Activated T-cell treated with anti-CD3 and anti-CD28 coated beads, Interleukin-2, amount 50 U/mL, for 4 hours (primary cell): ENCODE measurements at places on chromosomes 16 and 17. TPM values are rescaled to one million over a fixed set of nuclear protein-coding genes. Genes with fewer than 3 reads are reported as not detected.

DNA sequence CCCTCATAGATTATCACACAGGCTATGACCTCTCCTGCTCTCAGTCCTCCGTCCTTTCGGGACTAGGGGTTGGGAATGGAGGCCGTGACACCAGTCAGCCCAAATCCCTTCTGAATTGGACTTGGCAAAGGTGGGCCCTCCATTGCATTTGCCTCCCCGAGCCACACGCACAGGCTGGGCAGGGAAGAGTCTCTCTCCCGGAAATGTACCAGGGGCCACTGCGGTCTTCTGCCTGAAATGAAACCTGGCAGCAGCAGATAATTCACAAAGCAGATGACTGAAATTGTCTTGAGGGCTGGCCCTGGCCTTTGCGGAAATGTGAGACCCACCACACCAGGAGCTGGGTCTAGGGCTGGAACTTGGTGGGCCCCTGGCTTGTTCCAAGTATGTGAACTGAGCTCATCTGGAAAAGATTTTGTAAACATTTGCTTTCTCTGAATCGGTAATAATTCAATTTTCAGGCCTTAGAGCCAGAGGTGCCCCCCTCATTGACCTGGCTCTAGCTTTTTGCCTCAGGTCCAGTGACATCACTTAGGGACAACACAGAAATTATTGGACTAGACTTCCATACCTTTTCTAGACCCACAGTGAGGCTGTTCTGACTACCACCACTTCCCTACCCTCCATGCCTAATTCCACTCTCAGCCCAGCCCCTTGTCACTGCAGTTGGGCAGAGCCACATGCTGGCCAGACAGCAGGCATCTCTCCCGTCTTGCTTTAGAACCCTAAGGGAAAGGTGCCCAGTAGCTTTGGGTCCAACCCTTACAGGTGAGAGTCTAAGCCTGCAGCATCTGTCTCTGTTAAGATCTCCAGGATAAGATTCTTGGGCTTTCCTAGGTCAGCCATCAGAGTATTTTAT is 75.2 kb downstream of the CCDC182 start:
- DNase-seq: no peak

DNA sequence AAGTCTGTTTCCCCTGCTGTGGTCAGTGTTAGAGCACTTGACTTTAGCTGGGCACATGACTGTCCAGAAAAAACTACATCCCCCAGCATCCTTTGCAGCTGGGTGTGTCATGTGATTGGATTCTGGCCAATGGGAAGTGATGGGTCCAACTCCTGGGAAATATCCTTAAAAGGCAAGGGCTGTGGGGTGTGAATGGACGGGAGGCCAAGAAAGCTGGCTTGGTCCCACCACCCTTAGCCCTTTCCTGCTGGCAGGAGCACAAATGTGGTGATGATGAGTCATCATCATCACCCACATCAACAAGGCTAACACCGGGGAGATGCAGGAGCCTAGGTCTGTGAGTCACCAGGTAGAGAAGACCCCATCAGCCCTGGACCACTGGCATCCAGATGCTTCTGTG is 341.7 kb downstream of the C16orf95 start:
- no peak for DNase-seq

DNA sequence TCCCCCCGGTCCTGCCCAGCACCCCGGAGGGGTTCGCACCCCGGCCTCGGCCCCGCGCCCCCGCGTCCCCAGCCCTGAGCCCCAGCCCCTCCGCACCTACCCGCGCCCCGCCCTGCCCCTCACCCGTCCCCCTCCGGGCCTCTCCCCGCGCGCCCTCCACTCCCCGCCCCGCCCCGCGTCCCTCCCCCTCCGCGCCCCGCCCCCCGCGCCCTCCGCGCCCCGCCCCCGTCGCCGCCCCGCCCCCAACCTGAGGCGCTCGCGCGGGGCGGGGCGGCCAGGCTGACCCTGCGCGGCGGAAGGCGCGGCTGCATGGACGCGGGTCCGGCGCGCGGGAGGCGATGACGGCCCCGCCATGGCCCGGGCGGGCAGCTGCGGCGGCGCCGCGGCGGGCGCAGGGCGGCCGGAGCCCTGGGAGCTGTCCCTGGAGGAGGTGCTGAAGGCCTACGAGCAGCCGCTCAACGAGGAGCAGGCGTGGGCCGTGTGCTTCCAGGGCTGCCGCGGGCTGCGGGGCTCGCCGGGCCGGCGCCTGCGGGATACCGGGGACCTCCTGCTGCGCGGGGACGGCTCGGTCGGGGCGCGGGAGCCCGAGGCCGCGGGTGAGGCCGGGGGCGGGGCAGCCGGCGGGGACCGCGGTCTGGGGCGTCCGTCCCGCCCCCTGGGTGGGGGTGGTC is at the start of gene SPIRE2:
Gene SPIRE2, plus strand, starts transcription at position 277 of the 671 bp plus-strand sequence. Its CDS starts 76 bp downstream, at position 353.
- peak; percentile 52 for DNase-seq

DNA sequence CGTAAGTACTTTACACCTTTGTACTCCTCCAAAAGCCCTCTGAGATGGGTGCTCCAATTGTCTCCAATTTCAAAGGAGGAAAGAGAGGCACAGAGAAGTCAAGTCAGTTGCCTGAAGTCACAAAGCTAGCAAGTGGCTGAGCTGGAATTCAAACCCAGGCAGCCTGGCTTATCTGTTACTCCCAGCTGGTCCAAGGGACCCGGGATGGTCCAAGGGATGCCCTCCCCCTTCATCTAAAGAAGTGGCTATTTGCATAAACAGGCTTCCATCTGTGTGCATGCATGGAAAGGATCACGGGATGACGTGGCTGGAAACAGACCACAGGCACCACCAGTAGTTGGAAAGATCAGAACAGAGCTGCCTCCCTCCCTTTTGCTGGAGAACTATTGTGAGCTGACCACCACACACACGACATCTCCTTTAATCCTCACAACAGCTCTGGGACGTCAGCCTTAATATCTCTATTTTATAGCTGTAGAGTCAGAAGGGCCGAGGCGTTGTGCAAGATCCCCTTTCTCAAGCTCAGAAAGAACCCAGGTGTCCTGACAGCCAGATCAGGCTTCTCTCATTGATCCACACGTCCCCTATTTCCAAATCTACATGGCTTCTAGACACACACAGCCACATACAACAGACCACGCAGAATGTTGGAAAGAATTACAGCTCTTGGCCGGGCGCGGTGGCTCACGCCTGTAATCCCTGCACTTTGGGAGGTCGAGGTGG is 10.9 kb upstream of the COL1A1 start:
- no peak for DNase-seq

DNA sequence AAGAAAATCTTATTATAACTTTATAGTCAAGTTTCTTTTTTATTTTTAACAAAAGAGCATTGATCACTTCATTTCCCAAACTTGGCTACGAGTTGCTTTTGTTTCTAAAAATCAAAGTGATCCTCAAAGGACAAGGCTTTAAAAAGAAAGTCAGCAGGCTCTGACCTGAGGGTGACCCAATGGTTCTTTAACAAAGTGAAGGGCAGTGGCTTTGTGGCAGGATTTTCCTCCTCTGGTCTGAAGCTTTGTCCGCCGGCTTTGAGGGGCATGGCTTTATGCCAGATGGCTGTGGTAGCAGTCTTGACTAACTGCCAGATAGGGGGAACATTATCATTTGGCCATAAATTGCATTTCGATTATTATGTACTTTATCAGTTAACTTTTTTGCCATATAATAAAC is 28.5 kb downstream of the IQCK start:
- DNase-seq: no peak

DNA sequence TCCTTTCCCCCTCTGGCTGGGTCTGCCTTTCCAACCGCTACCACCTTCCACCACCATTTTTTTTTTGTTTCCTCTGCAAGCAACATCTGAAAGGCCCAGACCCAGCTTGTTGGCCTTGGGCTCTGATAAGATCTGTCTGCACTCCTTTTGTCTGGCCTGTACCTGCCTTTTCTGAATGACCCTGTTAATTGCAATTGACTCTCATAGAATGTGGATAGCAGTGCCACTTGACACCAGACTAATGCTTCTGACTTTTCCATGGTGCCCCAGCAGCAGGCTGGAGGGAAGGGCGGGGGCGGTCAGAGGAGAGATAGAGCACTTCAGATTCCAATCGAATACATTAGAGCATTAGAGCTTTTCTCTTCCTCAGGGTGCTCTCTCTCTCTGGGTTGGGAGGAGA is 538.9 kb downstream of the WWOX start:
- DNase-seq: no peak

- DNase-seq: no peak
These were observed 254.7 kb upstream of the CDH11 start for GRCh38 chr16:65376601-65377000.

SLC12A3 gene
- total RNA-seq: not detected

SPATA22 gene
- total RNA-seq: not detected

GRAP gene
- 6.8 TPM for total RNA-seq

- DNase-seq: no peak
These were observed 52.3 kb upstream of the ARL6IP1 start for GRCh38 chr16:18853694-18854093.

GCGR gene
- total RNA-seq: not detected

OR4D1 gene
- total RNA-seq: 0.33 TPM

GRCh38 chr17:66548158-66548557 is 245.7 kb downstream of the PRKCA start:
- DNase-seq: peak; percentile 38

ZNF207 gene
- 222 TPM for total RNA-seq

DNA sequence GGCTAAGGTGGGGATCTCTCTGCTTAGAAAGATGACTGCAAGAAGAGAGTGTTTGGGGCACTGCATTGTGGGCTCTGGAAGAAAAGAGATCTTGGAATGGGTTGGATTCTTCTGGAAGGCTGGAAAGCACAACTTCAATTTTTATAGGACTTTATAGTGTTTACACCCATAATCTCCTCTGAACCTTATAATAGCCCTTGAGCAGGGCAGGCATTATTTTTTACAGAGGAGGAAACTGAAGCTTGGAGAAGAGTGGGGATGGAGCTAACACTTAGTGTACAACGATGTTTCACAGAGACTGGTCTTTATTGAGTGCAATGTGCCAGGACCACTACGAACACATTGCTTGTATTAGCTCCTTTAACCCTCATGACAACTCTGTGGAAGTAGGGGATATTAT is 10.4 kb downstream of the TNS4 start:
- DNase-seq: no peak

PPL gene
- total RNA-seq: 0.08 TPM

CSH1 gene
- total RNA-seq: not detected

- no peak for DNase-seq
These were observed 34.1 kb downstream of the ABAT start for GRCh38 chr16:8708536-8708935.

DNA sequence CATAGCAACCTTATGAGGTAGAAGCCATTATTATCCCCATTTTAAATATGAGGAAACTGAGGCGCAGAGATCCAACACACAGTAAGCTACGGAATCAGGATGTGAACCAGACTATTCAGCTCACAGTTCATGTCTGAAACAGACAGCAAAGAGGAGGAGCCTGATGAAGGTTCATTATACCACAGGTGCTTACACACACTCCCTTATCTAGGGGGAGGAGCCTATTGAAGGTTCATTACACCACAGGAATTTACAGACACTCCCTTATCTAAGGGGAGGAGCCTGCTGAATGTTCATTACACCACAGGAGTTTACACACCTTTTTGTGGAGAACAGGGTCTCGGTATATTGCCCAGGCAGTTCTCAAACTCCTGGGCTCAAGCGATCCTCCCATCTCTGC is 21.9 kb downstream of the C16orf95 start:
- no peak for DNase-seq

TMC5 gene
- not detected for total RNA-seq

GRCh38 chr16:68754084-68754792 is 17.1 kb downstream of the CDH1 start:
- no peak for DNase-seq

DNA sequence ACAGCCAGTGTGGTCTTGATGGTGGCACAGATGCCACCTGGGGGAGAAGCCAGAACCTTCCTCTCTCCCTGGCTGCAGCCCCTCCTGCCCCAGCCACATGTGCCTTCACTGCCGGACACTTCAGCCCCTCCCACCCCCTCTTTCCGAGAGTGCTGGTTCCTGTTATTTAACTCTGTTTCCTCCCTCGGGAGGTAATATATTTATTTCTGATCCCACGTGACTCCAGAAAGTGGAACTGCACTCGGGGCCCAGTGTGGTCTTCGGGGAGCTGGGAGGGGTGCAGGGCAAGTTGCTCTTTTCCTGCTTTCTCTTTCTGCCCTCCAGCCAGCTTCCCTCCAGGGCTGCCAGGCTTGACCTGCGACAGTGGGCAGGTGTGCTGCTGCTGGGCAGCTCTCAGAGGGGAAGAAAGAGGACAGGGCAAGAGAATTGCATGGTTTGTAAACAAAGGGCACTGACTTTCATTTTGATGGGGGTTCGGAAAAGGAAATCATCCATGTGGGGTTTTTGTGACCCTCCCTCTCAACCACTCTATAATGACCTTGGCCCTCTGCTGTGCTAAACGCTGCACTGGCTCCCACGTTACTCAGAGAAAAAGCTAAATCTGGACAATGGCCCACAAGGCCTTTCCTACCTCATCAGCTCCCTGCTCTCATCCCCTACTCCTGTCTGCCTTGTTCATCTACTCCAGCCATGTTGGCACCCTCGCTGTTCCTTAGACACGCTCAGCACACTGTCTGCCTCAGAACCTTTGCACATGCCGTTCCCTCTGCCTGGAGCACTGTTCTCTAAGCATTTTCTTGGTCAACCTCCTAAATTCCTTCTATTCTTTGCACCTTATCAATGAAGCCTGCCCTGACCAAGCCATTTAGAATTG is 8.2 kb upstream of the CIITA start:
- no peak for DNase-seq

KLHL10 gene
- not detected for total RNA-seq

DNA sequence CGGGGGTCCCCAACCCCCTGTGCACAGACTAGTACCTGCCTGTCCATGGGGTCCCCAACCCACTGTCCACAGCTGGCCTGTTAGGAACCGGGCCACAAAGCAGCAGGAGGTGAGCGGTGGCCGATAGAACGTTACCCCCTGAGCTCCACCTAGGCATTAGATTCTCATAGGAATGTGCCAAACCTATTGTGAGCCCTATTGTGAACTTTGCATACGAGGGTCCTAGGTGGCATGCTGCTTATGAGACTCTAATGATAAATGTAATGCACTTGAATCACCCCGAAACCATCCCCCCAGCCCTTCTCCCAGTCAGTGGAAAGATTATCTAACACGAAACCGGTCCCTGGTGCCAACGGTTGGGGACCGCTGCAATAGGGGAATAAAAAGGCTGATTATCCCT is 1.5 kb downstream of the REXO5 start:
- DNase-seq: no peak

TVP23A gene
- total RNA-seq: 0.11 TPM

GRCh38 chr17:77618173-77618572 is 340.3 kb upstream of the TNRC6C start:
- no peak for DNase-seq

DNA sequence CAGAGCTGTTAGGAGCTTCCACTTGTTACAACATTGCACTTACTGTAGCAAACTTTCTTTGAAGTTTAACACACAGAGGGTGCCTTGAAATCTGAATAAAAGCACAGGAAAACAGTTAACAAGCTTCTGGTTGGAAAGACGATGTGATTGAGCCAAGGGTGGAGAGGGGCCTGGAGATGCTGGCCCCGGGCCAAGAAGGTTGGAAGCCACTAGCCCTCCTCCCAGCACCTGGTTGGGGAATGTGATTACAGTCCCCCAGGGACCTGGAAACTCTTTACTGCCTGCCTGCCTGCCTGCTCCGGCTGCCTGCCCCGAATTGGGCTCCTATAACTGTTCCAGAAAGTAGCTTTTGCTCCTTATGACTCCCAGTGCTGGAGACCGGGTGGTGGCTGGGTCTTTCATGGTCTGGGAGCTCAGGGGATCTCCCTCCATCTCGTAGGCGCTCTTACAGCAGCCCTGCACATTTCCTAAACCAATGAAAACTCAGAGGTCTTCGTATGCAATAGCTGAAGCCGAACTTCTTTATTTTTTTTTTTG is 48.0 kb upstream of the ZFHX3 start:
- DNase-seq: no peak

TEX14 gene
- total RNA-seq: 0.20 TPM
